ENCODE measurements at places on chromosomes 4 and X. TPM values are rescaled to one million over a fixed set of nuclear protein-coding genes. Genes with fewer than 3 reads are reported as not detected.
A peak's percentile ranks its signal among the peaks of the same experiment; 100 is the strongest.

The TMEM35A gene
- total RNA-seq = 11.5 TPM

The CXCR3 gene
- 0.89 TPM for total RNA-seq

The POF1B gene
- total RNA-seq = 46.8 TPM

The TCEAL9 gene
- total RNA-seq = 52.1 TPM

The CT45A9 gene
- total RNA-seq = not detected

The PFKFB1 gene
- total RNA-seq = 0.89 TPM

The TMEM271 gene
- not detected for total RNA-seq

The PCDH18 gene
- total RNA-seq = 13.7 TPM

The PASD1 gene
- total RNA-seq = not detected

The TRIM61 gene
- 2.6 TPM for total RNA-seq

The FAM3A gene
- total RNA-seq = 46.3 TPM

The RNF150 gene
- total RNA-seq = 19.8 TPM

The CLDN34 gene
- 4.6 TPM for total RNA-seq

The ODAPH gene
- not detected for total RNA-seq

The TMEM154 gene
- 86.5 TPM for total RNA-seq

The SPANXA2 gene
- total RNA-seq = not detected

The PDLIM3 gene
- 127 TPM for total RNA-seq

- DNase-seq = no peak
These were observed 10.9 kb downstream of the MTHFD2L start for GRCh38 chr4:74168841-74169240.

DNA sequence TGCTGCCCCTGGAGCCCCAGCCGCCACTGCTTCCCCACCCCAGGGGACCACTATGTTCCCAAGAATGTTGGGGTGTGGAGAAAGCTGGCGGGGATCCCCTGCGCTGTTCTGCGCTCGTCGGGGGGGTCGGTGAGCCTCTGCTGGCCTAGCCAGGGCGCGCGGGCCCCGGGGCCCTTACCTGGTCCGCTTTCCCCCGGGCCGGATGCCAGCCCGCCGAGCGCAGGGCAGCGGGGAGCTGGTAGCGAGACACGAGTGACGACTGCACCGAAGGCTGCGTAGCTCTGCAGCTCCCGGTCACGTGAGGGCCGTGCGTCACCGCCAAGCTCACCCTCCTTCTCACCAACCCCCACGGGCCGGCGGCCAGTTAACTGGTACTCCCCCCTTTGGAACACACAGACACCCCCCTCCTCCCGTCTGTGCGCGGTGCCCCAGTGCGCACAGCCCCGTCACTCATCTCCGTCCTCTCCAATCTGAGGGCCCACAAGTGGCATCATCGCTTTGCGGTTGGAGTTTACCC, at the start of gene BEX1:
BEX1 (minus strand) TSS at position 254 of the 517 bp plus-strand sequence. CDS start 897 bp downstream, outside the sequence.
- no peak for DNase-seq

GRCh38 chr4:186297013-186297645, 31.1 kb downstream of the F11 start:
- no peak for DNase-seq

DNA sequence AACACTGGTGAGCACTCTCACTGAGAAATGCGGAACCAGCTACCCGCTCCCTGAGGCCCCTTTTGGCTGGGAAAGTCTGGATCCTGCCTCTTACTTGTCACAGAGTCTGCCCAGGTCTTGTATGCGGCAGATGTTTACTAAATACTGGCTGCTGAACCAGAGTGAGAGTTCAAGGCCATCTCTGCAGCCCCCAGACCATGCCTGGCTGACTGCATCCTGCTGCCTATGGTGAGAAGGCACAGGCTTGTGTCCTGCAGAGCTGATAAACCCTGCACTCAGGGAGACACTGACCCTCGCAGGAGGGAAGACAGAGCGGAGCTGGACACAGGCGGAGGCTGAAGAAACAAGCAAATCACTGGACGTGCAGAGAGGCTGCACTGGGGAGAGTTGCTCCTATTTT, 46.5 kb downstream of the JAKMIP1 start:
- no peak for DNase-seq

DNA sequence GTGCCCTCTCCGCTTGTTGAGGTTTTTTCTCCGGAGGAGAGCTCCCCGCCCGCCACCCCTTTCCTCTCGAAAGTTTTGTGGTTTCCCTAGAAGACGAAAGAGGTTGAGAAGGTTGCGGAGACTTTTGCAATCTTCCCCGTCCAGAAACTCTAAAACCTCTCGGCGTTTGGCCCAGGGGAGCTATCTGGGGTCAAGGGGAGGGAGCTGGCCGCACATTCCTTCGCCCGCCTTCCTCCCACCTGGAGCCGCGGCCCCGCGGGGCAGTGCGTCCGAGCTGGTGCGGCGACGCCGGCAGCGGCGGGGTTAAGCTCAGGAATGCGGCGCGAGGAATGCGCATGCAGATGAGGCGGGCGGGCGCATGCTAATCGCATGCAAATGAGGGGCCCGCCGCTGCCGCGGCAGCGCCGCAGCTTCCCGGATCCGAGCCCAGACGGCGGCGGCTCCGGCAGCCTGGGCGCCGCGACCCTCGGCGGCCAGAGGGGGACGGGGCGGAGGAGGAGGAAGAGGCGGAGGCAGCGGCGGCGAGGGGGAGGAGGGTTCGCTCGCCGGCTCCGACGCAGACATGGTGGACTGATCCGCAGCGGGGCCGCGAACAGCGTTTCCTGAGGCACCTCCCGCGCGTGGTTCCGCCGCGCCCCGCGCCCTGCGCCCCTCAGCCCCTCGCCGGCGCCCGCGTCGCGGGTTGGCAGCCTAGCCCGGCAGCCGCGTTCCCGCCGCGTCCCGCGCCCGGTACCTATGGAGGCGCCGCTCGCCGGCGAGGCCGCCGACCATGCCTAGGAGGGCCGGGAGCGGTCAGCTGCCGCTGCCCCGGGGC, at the start of gene WWC2:
WWC2 (plus strand) TSS at position 535 of the 814 bp plus-strand sequence; CDS start at position 770, 235 bp downstream.
- peak; percentile 88 for DNase-seq

DNA sequence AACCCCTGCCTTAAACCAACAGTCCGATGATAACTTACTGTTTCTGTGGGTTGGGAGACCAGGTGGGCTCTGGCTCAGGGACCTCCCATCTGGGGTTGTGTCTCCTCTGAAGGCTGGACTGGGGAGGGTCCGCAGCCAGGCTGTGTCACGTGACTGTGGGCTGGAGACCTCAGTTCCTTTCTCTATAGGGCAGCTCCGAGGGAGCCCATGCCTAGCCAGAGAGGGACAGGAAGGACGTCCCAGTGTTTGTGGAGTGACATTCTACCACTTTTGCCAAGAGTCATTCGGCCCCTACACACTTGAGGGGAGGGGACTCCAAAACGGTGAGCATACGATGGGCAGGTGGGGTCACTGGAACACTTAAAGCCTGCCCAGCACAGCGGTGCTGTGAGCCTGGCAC, 4.5 kb downstream of the PCGF3 start:
- DNase-seq = no peak

DNA sequence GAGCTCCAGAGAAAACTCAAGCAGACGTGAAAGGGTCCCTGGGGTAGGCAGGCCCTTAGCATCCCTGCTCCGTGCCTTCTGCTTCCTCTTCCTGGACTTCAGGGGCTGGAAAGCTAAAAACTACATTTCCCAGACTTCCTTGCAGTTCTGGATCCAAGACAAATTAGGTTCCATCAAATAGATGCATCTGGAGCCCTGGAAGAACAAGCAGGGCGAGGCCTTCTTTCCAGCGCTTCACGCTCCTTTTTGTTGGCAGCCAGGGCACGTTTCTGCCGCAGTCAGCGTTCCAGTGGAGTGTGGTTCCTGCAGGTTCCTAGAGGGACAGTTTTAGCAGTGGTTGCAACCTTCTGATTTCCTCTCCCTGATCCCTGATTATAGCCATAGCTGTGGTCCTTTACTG, 53.6 kb upstream of the MSX1 start:
- no peak for DNase-seq

DNA sequence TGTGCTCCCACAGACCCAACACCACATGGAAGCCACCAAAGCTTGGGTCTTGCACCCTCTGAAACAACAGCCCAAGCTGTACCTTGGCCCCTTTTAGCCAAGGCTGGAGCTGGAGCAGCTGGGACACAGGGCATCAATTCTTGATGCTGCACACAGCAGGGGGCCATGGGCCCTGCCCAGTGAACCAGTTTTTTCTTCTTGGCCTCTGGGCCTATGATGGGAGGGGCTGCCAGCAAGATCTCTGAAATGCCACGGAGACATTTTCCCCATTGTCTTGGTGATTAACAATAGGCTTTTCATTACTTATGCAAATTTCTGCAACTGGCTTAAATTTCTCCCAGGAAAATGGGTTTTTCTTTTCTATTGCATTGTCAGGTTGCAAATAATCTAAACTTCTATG, 49.0 kb downstream of the SPANXA2 start:
- no peak for DNase-seq

GRCh38 chr4:138646383-138646782, 369.2 kb upstream of the NOCT start:
- DNase-seq = no peak

DNA sequence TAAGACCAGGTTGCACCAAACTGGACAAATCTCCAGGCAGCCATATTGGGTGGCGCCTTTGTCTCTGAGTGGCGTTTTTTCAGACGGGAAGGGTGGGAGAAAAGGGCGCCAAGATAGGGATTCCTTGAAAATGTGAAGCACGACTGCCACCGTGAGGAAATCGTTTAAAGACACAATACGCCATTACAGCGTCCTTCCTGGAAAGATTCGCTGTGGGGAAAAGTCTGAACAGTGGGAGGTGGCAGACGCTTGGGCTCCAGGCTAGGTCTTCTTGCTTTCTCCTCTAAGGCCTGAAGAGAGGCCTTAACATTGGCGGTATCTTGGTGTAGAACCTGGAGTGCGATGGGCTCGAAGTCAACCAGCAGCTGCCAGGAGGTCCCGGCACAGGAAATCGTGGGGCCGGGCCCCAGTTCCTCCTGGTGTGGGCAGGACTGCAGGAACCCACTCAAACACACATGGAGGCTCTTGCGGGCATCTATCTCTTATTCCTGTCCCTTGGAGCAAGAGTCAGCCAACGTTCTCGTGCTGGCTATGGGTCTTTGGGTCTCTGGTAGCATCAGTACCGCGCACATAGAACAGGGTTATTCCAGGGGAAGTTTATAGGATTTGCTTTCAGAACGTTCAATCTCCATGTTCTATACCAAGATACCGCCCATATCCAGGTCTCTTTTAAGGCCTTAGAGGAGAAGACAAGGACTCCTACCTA, 208.8 kb downstream of the OR13H1 start:
- DNase-seq = peak; percentile 89

- DNase-seq = no peak
These were observed 28.3 kb upstream of the MAGEC2 start for GRCh38 chrX:142233400-142233799.

DNA sequence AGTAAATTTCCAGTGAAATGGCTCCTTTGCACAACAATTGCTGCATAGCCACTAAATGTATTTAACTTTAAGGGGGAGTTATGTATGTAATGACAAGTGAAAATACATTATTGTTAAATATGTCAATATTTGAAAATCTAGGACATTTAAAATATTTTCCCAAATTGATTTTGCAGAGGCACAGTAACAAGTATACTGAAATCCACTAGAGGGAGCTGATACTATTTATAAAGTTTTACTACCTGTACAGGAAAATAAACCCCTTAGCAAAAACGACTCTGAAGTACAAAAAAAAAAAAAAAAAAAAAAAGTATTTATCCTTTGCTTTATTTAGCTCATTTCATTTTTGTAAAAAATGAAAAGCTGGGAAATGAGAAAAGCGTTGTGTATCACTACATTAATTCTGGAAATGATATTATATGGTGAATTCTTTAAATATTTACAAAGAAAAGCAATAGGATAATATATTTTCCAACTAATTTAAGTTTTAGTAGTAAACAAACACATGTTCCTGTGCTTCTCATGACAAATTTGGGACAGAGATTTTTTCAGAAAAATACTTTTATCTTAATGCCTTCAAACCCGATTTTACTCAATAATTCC, 727.7 kb downstream of the DMD start:
- DNase-seq = no peak

- DNase-seq = no peak
These were observed 51.7 kb upstream of the CHRDL1 start for GRCh38 chrX:110847334-110847733.

DNA sequence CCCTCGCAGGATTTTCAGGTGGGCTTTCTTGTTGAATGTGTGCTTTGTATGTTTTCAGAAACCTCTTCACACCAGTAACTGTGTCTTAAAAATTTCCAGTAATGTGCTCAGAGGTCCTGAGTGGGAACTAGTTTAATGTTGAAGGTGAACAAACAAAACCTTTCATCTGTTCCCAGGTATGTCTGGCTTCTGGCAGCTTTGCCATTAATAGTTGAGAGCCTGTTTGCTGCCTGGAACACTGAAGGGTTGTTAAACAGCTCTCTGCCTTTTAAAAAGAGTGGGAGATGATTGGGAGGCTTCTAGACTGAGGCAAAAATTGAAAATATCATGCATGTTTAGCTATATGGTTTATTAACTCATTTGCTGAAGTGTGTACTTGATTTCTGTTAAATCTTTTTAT, 161.2 kb upstream of the AGTR2 start:
- DNase-seq = no peak

GRCh38 chr4:26217481-26217880, 103.3 kb upstream of the RBPJ start:
- DNase-seq = no peak

DNA sequence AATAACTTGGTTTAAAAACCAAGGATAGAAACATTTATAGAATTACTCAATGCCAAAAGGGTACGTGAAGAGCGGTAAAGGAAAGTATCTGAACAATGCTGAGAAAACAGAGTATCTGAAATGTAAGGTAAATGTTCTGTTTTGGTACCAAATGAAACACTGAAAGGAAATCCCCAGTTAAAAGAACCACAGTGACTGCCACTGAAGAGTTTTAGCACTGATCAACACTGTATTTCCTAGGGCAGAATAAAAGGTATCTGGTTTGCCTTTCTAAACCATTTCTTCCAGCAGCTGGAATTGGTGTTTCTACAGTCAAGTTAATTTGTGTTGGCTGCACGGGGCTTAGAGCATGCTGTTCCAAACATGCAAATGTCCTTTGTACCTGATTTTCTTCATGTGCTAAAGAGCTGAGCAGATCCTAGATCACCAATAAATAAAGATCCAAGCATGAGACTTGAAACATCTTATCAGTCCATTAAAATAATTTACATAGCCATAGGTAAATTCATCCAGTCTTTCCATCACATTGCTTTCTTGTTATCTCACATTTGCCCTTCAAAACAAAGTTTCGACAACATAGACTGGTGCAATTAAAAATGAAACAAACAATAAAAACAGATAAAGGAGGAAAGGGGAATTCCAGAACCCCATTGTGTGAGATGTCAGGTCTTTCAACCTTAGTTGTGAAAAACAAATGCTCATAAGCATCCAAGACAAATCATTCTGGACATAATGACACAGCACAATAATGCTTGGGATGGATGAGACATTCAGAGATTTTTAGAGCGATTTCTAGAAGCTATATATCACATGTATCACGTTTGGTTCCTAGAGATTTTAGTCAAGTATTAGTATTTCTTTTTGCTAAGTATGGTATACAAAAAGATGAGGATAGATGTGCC, 38.6 kb downstream of the MFAP3L start:
- DNase-seq = no peak

GRCh38 chr4:127007305-127007704, 625.5 kb upstream of the INTU start:
- DNase-seq = no peak

- no peak for DNase-seq
These were observed 326.8 kb upstream of the CPEB2 start for GRCh38 chr4:14675279-14675985.

- no peak for DNase-seq
These were observed 60.9 kb downstream of the AASDH start for GRCh38 chr4:56326363-56326762.

All from ureter (tissue), 1 donor.